ENCODE measurements at places on chromosomes 5 and 9.

DNA sequence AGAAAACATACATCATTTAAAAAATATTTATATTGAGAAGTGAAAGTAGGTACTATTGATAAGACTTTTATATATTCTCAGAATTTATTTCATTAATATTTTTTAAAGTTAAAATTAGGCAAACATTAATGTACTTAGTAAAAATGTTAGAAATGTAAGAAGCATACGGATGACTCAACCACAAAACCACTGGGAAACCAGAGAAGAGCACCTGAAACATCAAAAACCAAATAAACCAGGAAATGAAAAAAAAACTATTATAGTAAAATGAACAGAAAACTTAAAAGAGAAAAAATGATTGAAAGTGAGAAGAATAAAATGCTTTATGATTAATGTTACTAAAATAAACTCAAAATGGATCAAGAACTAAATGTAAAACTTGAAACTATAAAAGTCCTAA lies 233.2 kb upstream of the DAB2 start:
- DNase-seq, result no peak

- no peak for DNase-seq
These were observed 655.5 kb upstream of the ZNF608 start for GRCh38 chr5:125401724-125402622.

DNA sequence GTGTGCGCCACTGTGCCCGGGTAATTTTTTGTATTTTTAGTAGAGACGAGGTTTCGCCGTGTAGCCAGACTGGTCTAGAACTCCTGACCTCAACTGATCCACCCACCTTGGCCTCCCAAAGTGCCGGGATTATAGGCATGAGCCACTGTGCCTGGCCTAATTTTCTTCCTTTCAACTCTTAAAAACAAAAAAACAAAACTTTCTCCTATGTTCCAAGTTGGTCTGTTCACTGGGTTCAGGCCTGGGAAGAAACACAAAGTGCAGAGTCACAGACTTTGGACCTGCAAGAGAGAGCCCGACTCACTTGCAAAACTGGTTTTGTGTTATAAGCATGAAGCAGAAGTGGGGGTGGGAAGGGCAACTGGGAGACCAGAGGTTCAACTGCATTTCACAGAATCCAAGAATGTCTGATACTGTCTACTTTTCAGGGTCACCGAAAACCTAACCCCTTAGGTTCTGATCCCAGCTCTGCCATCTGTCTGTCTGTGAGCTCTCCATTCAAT lies 5.2 kb upstream of the HDHD3 start:
- no peak for DNase-seq

GRCh38 chr5:177403102-177403791 lies 2.8 kb upstream of the PFN3 start:
- no peak for DNase-seq

DNA sequence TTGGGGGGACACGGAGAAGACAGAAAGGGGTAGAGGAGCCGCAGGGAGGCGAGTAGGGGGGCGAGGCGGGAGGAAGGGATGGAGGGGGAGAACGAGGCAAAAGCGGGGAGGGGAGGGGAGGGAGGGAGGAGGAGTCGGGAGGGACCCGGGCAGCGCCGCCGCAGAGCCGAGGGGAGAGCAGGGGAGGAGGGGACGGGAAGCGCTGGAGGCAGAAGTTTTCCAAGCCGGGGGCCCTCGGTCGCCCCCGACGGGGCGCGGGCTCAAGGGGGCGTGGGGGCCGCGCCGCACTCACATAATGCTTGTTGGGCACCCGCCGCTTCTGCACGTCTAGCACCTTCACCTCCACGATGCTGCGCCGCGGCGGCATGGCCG lies 353 bp downstream of the SH3PXD2B start:
- DNase-seq, result peak; percentile 76

GRCh38 chr5:122436615-122437014 lies 124.6 kb downstream of the SNCAIP start:
- no peak for DNase-seq

DNA sequence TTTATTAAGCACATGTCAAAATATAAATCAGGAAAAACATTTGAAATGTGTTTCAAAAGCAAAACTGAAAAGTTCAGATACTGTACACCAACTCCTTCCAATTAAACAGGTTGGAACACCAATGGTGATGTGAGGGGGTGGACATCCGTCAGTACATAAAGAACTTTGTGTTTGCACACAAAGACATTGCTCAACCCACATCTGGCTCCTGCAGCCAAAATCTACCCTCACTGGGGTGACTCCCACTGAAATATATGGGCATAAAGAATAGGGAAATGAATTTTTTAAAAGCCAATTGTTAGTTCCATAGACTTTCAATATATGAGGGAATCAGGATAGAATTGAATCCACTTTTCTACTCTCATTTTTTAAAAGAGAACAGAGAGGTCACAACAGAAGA lies 63.9 kb downstream of the MEGF9 start:
- DNase-seq, result no peak

- no peak for DNase-seq
These were observed 21.8 kb downstream of the ZBED3 start for GRCh38 chr5:77065256-77065655.

- DNase-seq, result no peak
These were observed 247.0 kb upstream of the TNC start for GRCh38 chr9:115364991-115365390.

DNA sequence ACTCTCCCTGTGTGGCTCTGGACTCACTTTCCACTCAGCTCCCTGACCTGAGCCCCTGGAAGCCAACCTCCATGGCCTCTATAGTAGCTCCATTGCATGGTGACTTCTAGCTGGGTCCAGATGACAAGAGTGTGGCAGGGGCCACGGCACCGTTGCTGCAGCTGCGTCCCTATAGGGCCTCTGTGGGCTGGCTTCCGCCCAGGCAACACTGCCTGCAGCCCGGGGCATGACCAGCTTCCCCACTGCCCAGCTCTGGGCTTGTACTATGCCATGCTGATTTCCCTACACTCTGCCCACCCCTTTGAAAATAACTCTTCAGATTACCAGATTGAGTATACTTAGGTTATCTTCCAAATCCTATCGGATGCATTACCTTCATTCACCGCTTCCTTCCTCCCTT lies 73.8 kb upstream of the NEURL1B start:
- DNase-seq, result no peak

DNA sequence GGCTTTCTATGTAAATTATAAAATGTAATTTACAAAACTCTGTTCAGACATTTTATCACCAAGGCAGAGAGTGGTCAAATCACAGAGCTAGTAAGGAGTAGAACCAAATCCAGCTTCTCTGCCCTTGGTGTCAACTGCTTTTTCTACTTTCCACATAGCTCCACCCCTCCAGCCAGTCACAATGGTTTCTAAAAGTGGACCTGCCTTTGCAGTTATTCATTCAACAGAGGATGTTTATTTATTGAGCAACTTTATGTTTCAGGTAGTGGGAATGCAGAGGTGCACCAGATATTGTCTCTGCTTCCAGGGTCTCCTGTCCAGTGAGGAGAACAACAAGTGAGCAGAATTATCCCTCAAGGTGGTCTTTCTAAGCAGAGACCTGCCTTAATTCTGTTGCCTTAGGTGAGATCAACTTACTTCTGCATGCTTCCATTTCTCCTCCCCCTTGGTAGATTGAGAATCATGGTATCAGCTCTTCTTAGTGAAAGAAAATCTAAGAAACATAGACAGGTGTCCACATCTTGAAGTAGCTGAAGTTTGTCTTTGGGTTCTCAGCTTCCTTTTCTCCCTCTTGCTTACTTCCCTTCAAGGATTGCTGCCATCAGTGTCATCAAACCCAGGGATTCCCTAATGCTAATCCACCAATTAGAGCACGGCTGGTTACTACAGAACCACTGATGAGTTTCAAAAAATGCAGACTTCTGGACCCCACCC lies 17.2 kb upstream of the PDCD1LG2 start:
- no peak for DNase-seq

- DNase-seq, result no peak
These were observed 167.8 kb upstream of the MVB12B start for GRCh38 chr9:126158588-126159429.

- DNase-seq, result no peak
These were observed at the start of gene SV2C for GRCh38 chr5:76082772-76083554. SV2C (plus strand) TSS chr5:76083383; CDS start chr5:76131751, 48,368 bp downstream.

DNA sequence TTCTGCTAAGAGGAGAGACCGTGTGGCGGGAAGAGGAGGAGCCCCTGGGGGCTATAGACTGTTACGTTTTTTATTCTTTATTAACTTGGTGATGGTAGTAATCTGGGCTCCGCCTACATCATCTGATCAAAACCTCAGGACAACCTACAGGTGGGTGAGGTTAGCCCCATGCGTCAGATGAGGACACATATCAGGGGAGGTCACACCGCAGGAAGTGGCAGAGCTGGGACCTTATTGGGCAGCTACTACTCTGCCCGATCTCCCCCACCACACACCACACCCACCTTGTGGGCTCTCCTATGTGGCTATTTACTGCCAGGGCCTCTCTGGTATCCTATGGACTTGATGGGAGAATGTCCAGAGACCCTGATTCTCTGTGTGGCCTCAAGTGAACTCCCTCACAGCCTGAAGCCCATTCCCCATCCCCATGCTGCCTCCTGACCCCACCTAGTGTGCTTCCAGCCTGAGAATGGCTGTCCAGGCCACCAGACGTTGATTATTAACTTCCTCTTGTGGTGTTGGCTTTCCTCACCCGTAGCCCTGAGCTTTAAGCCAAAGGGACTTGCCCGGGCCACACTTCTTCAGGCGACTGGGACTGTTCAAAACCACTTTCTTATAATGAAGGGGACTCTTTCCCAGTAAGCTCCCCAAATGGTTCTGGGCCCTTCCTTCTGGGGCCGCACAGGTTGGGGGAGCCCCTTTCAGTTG lies 8.2 kb downstream of the UNC5A start:
- DNase-seq, result no peak

- no peak for DNase-seq
These were observed 40.8 kb downstream of the LIFR start for GRCh38 chr5:38515646-38516045.

DNA sequence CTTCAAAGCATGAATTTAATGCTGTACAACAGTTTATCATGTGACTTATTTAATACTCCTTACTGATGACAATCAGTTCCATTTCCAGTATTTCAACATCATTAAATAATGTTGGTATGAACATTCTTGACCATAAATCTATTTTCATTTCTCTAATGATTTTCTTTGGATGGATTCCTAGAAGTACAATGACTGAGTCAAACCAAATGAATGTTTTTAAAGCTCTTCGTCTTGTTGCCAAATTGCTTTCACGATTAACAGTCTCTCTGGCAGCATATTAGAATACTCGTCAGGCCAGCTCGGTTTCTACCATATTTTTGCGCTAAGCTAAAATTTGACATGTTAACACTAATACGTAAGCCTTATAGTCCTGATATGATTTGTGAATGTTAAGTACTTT lies 197.0 kb downstream of the TRPM3 start:
- DNase-seq, result peak; percentile 24

- DNase-seq, result no peak
These were observed 41.7 kb upstream of the DHFR start for GRCh38 chr5:80696450-80696849.

- DNase-seq, result no peak
These were observed 294.6 kb upstream of the ACTBL2 start for GRCh38 chr5:57777174-57777581.

DNA sequence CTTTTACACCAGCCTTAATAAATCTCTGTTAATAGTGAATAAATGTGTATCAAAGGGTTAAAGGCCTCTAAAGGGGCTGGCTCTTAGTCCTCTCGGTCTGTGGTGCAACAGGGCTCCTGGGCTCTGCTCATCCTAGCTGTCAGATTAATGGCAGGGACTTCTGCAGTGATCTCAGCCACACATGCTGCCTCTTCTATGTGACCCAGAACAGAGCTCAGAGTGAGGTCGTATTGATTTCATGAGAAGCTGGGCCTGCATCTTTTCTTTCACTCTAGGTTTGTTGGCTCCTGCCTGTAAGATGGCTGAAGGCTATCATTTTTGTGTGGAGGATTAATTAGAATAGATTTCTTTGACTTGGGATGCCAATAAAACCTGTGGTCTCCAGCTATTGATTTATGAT lies 165.0 kb upstream of the GLRA1 start:
- DNase-seq, result no peak

GRCh38 chr5:79963261-79964061 lies 27.6 kb downstream of the MTX3 start:
- DNase-seq, result no peak

DNA sequence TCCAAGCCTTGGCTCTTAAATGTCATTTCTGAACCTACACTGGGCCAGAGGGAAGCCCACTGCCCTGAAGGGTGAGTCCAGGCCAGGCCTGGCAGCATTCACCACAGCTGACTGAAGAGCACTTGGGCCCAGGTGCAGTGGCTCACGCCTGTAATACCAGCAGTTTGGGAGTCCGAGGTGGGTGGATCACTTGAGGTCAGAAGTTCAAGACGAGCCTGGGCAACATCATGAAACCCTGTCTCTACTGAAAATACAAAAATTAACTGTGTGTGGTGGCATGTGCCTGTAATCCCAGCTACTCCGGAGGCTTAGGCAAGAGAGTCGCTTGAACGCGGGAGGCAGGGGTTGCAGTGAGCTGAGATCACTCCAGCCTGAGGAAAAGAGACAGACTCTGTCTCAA lies 5.1 kb downstream of the CCIN start:
- DNase-seq, result no peak
